ENCODE measurements at places on chromosomes 16 and 17. TPM values are rescaled to one million over a fixed set of nuclear protein-coding genes. Genes with fewer than 3 reads are reported as not detected.
A peak's percentile ranks its signal among the peaks of the same experiment; 100 is the strongest.

DNA sequence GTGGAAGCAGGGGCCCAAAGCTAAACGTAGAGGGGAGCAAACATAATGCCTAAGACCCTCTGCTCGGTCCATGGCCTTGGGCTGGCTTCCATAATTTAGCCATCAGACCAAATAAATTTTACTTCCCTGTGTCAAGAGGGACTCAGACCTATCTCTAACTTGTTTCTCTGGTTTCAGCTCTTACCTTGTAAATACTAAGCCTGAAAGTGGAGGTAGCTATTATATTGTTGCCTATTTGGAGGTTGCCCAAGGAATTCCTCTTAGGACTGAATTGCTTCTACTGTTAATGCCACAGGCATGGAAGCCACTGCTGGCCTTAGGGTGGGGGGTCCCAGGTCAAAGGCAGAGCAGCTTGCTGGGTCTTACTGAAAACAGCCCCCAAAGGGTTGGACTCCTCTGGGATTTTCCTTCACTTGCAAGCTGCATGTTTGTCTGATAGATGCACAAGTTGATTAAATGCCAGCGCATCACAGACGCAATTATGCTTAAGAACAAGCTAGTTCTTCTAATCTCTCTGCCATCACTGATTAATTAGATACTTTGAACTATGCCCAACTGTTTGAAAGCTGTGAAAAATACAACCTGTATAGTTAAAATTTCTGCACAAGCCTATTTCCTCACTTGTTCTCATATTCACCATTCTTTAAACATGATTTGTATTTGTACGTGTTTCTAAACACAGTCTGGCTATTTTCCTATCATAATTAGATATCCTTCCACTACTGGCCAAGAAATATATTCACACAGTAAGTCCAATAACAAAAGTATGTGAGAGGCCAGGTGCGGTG lies 67.9 kb upstream of the HAS3 start:
- no peak for DNase-seq

DNA sequence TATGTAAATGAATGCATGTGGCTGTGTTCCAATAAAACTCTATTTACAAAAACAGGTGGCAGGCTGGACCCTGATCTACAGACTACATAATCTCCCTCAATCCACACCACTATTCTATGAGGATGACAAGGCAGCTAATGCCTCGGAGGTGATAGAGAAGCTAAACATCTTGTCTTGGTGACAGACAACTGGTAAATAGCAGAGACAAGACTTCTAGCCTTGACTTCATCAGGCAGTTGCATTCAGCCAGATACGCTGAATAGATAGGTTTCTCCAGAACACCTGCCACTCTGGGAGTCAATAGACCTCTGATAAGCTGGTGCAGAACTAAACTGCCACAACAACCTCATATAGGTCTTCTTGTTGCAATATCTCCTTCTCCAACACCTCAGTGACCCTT lies 3.3 kb downstream of the ATPAF2 start:
- no peak for DNase-seq

GRCh38 chr16:81140930-81141780 lies 45.0 kb upstream of the GCSH start:
- peak; percentile 82 for DNase-seq

GRCh38 chr17:9024497-9024896 lies 3.2 kb downstream of the NTN1 start:
- no peak for DNase-seq

DNA sequence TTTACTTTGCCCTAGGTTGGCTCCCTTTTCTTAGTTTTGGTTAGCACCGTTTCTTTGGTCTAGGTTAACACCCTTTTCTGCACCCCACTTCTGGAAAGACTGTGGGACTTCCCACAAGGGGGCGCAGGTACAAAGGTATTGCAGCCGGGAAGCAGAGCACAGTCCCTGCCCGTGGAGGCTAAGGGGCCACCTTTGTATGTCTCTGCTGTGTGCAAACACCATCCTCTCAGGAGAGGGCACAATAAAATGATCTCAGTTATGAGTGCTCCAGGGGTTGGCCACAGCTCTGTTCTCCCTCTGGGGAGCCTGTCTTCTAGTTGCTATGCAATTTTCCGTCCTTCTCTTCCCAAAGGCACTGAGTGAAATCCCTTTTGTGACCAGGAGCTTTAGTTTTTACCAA lies 28.4 kb upstream of the TMC5 start:
- peak; percentile 74 for DNase-seq

GRCh38 chr16:2979669-2980226 lies 498 bp downstream of the PKMYT1 start:
- DNase-seq, result no peak

DNA sequence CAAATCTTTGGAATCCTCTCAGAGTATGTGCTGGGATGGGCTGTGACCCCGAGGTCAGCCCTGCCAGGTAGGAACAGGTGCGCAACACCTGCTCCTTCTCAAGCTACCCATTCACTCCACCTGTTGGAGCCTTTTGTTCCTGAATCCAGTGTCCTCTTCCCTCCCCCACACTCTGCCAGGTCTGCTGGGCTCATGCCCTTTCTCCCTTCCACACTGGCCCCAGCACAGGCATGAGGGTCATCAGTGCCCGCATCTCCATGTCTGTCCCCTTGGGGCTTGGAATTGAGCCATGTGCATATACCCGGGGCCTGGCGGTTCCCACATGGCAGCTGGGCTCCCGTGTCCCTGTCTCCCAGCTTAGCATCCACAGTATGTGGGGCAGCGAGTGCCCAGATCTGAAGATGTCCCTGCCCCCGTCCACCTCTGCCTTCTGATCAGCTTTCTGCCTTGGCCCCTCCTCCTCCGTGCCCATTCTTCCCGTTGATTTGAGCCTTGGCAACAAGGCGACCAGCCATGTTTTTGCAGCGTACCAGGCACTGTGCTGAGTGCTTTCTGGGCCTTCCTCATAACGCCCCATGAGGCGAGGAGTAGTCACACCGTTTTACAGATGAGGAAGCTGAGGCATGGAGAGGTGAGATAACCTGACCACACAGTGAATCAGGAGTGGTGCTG lies 102.2 kb downstream of the RAP1GAP2 start:
- DNase-seq, result no peak

KLHL10 gene
- total RNA-seq, result not detected

All from HepG2 (cell line).